ENCODE measurements at places on chromosomes 13 and 19.

- no peak for DNase-seq
These were observed 30.5 kb upstream of the FAM124A start for GRCh38 chr13:51191743-51192142.

- no peak for DNase-seq
These were observed 66.4 kb downstream of the MBNL2 start for GRCh38 chr13:97288486-97288900.

GRCh38 chr19:51418707-51419106, 1.3 kb upstream of the SIGLEC10 start:
- no peak for DNase-seq

GRCh38 chr19:37217480-37217774, 587 bp upstream of the ZNF383 start:
- DNase-seq: no peak

DNA sequence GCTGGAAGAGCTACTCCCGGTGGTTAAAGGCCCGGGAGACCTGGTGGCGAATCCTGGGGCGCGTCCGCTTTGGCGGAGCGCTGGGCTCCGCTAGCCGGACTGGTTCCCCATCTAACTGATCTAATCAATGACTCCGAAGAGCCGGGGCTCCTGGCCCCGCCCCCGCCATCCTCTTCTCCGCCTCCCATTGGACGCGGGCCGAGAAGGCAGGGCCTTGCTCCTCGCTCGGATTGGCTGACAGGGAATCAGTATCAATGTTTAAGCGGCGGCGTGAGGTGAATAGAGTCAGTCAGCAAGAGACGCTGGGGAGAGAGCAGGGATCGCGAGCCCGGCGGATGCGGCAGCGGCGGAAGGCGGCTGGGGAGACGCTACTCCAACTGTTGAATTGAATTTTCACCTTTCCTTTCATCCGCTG, 1.7 kb upstream of the PCDH17 start:
- peak; percentile 65 for DNase-seq

- no peak for DNase-seq
These were observed 106.1 kb downstream of the STARD13 start for GRCh38 chr13:33179463-33179862.

GRCh38 chr13:86945584-86945983, 725.6 kb upstream of the SLITRK5 start:
- DNase-seq: no peak

- no peak for DNase-seq
These were observed 24.9 kb downstream of the RCBTB1 start for GRCh38 chr13:49560270-49561061.

GRCh38 chr13:41257535-41257934, 5.8 kb downstream of the MTRF1 start:
- DNase-seq: no peak

GRCh38 chr19:21084343-21084742, 2.3 kb downstream of the ZNF714 start:
- no peak for DNase-seq

- no peak for DNase-seq
These were observed 95.3 kb upstream of the ZNF536 start for GRCh38 chr19:30276883-30277280.

DNA sequence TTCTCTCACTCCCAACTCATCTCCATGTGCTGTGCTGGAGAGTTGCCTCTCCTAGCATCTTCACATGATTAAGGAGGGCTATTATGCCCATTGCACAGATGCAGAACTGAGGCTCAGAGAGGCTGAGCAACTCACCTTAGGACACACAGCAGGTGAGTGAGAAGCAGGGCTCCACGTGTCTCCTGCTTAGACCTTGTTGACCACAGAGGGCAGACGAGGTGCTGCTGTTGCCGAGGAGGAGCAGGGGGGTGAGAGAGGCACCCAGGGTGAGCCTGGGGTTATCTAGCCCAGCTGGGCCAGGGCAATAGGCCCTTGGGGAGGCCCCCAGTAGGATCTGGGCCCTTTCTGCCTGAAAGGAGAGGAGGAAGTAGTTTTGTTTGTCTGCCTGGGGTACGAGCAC, 2.4 kb upstream of the HSH2D start:
- peak; percentile 42 for DNase-seq

- no peak for DNase-seq
These were observed 178.8 kb downstream of the KCTD12 start for GRCh38 chr13:76707360-76707759.

Data from T-helper 2 cell (primary cell).